ENCODE measurements at places on chromosomes 5 and 9.
A peak's percentile ranks its signal among the peaks of the same experiment; 100 is the strongest.

DNA sequence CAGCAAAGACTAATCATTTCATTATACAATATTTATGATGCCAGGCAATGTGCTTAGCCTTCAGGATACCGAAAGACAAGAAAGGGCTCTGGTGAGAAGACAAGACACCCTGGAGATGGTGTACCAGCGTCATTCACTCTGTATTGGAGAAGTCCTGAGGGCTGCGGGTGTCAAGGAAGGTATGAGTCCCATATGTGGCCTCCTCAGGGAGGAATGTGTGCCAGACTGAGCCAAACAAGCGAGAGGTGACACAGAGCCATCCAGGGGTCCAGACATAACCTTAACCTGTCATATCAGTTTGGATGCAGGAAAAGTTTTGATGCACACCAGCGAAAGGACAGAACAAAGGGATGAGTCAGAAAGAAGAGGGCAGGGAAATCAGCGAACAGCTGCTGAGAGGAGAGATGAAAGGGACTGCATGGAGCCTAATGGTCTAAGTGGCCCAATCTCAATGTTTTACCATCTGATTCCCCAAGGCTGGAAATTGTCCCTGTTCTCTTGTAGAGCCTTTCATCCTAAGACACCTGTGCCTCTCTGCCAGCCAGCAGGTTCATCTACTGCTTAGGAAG is 38.9 kb downstream of the ADRA1B start:
- DNase-seq: no peak

- DNase-seq: no peak
Measured at GRCh38 chr9:28899926-28900325, 1326.6 kb upstream of the C9orf72 start.

DNA sequence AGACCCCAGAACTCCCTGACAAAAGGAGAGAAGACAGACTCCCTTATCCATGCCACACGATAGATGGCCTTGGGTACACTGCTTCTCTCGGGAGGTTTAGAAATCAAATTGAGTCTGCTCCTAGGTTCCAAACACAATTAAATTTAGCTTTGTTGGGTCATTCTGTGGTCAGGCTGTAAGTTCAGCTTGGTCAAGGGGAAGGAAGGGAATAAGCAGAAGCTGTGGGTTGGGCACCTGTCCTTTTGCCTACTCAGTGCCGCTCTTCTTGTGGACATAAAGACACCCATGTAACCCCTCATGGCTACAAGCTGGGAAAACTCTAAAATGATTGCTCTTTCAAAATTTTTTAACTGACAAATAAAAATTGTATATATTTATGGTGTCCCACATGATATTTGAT is 19.1 kb upstream of the AK3 start:
- no peak for DNase-seq

GRCh38 chr9:68975365-68976043 is 38.4 kb downstream of the PRKACG start:
- DNase-seq: no peak

DNA sequence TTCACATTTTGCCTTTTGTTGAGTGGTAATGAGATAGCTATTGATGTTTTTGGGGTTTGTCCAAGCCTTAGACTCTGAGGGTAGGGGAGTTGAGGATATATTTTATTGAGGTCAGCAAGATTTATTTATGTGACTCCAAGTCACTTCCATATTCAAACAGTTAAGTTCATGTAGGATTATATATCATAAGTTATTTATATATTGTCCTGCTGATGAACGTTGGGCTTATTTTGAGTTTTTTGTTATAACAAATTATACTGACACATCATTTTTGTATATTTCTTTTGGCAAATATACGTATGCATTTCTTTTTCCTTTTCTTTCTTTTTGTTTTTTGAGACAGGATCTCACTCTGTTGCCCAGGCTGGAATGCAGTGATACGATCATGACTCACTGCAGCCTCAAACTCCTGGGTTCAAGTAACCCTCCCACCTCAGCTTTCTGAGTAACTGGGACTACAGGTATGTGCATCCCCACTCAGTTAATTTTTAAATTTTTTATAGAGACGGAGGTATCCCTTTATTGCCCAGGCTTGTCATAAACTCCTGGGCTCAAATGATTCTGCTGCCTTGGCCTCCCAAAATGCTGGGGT is 23.5 kb upstream of the IL12B start:
- DNase-seq: no peak

GRCh38 chr5:160185626-160186360 is 43.5 kb upstream of the FABP6 start:
- DNase-seq: no peak

DNA sequence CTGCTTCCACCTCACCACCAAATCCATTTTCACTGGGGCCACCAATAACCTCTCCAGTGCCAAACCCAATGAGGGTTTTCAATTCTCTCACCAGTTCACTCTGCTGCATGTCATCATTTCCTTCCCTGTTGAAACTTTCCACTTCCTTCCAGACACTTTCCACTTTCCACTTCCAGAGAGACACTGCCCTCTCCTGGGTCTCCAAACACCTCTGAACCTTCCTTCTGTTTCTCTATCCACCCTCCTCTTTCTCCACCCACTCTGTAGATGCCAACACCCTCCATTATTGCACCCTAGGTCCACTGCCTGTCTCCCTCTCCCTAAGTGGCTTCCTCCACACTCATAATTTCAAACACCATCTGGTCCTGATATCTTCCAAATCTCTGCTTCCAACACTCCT is 39.6 kb downstream of the PDE6A start:
- DNase-seq: no peak

- DNase-seq: no peak
Measured at GRCh38 chr5:151757233-151758140, 944 bp downstream of the ATOX1 start.

GRCh38 chr5:142866563-142867275 is 96.5 kb downstream of the ARHGAP26 start:
- no peak for DNase-seq

DNA sequence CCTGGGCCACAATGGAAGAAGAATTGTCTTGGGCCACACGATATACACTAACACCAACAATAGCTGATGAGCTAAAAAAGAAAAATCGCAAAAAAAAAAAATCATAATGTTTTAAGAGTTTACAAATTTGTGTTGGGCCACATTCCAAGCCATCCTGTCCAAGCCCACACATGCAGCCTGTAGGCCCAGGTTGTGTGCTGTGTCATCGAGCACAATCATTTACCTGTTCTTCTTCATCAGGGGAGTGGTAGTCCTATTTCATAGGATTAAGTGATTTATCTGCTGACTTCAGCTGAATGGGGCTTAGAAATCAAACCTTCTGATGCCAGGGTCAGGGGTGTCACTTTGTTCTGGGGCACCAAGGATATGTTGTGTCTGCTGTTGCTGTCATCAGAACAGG is 44.6 kb upstream of the ELL2 start:
- DNase-seq: no peak

- DNase-seq: peak; percentile 72
Measured at GRCh38 chr5:157915638-157916037, 56.7 kb upstream of the CLINT1 start.

DNA sequence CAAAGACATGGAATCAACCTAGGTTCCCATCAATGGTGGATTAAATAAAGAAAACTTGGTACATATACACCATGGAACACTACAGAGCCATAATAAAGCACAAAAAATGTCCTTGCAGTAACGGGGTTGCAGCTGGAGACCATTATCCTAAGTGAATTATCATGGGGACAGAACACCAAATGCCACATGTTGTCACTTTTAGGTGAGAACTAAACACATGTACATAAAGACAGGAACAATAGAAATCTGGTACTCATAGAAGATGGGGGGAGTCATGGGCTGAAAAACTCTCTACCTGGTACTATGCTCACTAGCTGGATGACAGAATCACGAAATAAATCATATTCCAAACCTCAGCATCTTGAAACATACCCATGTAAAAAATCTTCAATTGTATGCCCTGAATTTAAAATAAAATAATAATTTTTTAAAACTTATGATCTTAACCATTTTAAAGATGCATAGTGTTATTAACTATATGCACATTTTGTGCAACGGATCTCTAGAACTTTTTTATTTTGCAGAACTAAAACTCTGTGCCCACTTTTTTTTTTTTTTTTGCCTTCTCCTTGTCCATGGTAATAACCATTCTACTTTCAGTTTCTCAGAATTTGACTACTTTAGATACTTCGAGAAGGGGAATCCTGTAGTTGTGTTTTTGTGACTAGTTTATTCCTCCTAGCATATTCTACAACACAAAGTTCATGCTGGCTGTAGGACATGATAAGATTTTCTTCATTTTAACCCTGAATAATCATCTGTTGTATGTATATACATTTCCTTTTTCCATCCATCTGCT is 1081.6 kb upstream of the ACO1 start:
- no peak for DNase-seq

- DNase-seq: no peak
Measured at GRCh38 chr5:115231598-115231997, 31.1 kb downstream of the PGGT1B start.

DNA sequence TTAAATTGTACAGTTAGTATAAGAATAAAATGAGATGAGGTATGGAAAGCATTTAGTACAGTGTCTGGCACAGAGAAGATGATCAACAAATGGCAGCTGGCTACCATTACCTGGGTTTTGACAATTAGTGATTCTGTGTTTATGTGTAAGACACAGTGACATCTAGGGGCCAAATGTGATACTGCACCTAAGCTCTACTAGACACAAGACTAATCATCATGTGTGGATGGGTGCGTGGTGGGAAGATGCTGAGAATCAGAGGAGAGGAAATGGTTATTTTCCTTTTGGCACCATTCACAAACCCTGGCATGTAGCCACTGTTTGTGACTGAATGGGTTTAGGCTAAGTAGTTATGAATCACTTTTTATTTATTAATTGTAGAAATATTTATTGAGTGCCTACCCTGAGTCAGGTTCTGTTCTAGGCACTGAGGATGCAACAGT is 109.8 kb upstream of the TBC1D2 start:
- DNase-seq: no peak

GRCh38 chr5:14574096-14574495 is 7.5 kb upstream of the OTULINL start:
- no peak for DNase-seq

DNA sequence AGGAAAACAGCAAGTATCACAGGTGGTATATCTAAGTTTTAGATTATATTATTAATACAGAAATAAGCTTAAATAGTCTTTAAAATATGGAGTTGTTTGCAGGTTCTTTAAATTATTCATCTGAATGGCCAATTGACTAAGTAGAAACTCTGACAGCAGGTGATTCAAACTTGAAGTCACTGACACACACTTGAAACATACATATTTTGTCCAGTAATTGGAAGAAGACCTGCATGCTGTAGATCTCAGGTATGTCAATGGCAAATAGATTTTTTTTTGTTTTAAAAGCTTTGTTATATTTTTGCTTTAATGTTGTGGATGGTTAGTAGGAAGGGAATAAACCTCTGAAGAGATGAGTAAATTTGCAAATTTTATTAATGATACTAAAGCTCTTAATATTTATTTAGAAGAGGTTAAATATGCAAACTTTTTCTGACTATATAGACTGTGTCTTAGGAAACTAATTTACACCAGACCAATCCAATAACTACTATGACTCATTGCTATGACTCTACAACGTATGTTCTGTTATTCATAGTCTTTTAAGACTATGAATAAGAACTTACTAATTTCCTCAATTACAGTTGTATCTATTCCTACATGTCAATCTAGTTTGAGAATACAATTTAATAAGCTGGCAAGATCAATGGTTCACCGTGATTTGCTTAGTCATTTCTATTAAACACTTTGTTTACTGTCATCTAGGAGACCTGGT is 53.9 kb upstream of the RORB start:
- no peak for DNase-seq

GRCh38 chr5:58412932-58413331 is 47.0 kb downstream of the PLK2 start:
- DNase-seq: no peak

GRCh38 chr5:15604986-15605385 is 105.0 kb downstream of the FBXL7 start:
- no peak for DNase-seq

DNA sequence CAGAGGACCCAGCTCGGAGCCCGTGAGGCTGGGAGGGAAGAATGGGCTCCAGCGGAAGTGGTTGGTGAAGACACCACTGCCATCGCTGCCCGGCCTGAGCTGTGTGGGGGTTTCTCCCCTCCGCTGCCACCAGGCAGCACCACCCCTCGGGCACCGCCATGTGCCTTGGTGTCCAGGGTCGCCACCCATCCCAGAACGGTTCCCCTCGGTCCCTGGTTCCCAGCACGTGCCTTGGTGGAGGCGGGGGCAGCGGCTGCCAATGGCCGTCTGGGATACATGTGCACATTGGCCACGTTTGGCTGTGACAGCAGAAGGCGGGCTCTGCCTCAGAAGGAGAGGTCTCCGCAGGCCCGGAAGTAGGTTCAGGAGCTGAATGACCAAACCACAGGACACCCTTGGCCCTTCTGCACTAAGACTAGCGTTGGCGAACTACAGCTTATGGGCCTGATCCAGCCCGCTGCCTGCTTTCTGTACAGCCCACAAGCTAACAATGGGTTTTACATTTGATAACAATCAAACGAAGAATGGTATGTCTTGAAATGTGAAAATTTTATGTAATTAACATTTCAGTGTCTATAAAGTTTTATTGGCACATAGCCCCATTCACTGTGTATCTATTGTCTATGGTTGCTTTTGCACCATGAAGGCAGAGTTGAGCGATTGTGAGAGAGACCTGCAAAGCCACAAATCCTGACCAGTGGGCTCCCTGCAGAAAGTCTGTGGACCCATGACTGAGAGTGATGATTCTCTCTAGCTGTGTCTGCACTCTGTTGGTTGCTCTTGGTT is 91.7 kb upstream of the RAPGEF1 start:
- DNase-seq: no peak

DNA sequence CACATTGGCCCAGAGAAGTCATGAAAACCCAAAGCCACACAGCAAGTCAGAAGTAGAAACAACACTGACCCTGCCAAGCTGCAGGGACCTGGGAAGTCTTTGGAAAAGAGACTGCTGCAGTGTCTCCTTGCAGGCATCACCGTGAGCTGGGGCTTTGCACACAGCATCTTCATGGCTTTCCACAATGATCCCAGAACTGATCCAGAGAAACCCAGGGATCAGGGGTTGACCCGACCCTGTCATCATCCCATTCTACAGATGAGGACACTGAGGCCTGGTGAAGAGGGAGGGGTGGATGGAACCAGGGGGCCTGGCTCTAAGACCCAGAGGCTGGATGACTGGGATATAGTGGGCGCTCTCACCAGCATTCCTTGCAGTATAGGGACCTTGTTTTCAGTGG is 4.3 kb upstream of the FAM78A start:
- no peak for DNase-seq

DNA sequence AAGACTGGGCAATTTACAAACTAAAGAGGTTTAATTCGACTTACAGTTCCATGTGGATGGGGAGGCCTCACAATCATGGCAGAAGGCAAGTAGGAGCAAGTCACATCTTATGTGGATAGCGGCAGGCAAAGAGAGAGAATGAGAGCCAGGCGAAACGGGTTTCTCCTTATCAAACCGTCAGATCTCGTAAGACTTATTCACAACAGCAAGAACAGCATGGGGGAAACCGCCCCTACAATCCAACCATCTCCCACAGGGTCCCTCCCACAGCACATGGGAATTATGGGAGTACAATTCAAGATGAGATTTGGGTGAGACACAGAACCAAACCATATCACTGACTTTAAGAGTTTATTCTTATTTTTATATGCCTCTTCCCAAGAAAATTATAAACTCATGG is 60.3 kb downstream of the RFK start:
- DNase-seq: no peak

Data from posterior cingulate gyrus (tissue), 11 donors.